ENCODE measurements at places on chromosomes 4 and X.

DNA sequence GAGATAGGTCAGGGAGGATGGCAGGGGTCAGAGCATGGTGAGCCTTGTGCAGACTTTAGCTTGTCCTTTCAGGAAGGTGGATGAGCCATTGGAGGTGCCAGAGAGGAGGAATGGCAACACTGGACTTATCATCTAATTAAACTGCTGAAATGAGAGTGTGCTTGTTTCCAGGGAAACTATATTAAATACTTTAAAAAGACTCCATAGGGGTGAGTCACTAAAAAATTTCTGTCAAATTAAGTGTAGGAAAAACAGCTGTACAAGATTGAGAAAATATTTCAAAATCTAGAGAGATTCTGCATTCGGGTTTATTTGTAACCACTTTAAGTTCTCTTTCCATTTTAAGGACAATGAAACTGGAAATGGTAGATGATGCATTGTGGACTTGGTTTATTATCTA, 11.4 kb downstream of the FRAS1 start:
- no peak for DNase-seq

- no peak for DNase-seq
Measured at GRCh38 chr4:67635331-67635730, 65.6 kb downstream of the UBA6 start.

DNA sequence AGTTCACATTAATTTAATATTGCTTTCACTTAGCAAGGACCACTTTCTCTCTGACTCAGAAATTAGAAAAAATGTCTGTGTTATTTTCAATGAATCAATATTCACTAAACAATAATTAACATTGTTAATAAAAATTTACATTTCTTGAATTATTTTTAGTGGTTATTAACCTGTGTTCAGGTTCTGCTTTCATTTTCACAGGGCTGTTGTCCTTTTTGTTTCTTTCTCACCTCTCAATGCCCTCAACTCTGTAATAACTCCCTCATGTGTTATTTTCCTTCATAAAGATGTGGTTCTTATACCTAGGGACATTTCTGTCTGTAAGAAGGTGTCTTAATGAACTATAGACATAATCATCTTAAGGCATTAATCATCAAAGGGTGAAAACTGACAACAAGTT, 43.1 kb upstream of the PRR27 start:
- DNase-seq: no peak

- no peak for DNase-seq
Measured at GRCh38 chrX:133610056-133610455, 194.8 kb upstream of the GPC4 start.

GRCh38 chr4:7699031-7699430, 240.6 kb downstream of the AFAP1 start:
- DNase-seq: peak; percentile 22

DNA sequence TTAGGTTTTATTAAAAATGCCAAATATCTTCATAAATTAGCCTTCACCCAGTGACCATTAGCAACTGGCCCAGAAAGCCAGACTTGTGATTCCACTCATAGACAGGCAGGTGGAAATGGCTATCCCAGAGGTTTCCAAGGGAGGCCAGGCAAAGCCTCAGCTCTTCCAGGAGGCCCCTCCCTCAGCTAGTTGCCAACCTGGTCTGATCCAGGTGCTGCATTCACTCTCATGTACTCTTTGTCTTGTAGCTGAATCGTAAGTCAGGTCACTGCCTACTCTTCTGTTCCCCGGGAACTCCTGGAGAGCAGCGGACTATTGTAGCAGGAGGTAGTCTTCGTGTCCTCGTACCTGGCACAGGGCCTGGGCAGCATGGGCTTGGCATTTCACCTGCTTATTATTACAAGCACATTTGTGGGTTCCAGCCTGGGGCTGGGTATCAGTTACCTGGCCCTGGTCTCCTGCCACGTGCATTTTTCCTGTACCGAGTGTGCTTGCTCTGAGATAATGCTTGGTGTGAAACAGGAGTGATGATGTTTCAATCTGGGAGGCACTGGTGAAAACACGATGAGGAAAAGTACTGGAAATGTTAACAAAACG, 101.6 kb downstream of the FAM193A start:
- no peak for DNase-seq
